ENCODE measurements at places on chromosomes 1 and 21.

DNA sequence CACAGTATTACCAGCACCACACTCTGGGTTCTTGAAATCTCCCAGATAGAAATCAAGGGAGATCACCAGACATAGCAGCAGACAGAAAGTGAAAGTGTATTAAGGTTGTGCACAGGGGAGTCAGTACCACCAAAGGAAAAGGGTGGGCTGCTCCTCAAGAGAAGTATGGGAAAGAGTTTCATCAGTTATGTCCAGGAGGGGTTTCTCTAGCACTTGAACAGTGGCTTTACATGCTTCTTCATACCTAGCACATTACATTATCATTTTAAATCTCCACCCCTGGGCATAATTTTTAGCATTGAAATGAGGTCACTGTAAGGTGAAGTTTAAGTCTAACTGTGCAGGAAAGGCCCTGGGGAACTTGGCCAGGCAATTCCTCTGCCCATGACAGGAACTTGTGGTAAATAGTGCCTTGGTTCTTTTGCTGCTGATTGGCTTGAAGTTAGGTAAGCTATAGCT is 601.0 kb downstream of the NUF2 start:
- no peak for DNase-seq

DNA sequence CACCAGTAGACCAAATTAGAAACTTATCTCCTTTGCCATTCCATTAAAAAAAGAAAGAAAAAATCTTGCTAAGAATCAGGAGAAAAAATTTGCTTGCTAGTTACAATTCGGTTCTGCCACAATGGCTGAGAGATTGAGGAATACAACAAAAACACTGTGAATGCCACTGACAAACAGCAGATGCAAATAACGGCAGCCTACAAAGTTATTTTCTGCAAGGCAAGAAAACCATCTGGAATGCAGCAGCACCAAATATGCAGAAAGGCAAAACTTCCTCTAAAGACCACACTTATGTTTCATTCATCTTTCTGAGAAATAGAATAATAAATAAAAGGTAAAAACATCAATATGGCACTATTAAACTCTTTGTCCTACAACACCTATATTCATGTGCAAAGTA is 75.7 kb downstream of the ENAH start:
- DNase-seq = no peak

GRCh38 chr1:66648901-66649595 is 103.2 kb upstream of the DYNLT5 start:
- DNase-seq = no peak

GRCh38 chr1:11831945-11832725 is 15.4 kb downstream of the NPPA start:
- no peak for DNase-seq

GRCh38 chr1:172342584-172343239 is 77.8 kb upstream of the C1orf105 start:
- DNase-seq = no peak

DNA sequence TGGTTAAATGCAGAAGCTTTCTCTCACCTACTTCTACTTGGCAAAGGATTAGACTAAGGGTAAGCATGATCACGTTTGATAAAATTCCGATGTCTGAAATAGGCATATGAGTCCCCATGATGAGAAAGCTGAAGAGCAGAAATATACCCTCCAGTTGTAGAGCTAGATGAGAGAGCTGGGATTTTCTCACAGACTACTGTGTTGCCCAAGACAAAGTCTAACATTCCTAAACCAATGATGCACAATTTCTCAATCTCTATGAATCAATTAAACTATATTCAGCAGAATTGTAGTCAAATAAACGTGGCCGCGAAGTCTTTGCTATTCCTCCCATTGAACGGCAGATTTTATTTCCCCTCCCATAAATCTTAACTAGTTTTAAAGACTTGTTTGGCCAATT is 699.2 kb downstream of the KCNT2 start:
- no peak for DNase-seq

- DNase-seq = no peak
Observed at GRCh38 chr1:7050751-7051665, 265.8 kb downstream of the CAMTA1 start.

DNA sequence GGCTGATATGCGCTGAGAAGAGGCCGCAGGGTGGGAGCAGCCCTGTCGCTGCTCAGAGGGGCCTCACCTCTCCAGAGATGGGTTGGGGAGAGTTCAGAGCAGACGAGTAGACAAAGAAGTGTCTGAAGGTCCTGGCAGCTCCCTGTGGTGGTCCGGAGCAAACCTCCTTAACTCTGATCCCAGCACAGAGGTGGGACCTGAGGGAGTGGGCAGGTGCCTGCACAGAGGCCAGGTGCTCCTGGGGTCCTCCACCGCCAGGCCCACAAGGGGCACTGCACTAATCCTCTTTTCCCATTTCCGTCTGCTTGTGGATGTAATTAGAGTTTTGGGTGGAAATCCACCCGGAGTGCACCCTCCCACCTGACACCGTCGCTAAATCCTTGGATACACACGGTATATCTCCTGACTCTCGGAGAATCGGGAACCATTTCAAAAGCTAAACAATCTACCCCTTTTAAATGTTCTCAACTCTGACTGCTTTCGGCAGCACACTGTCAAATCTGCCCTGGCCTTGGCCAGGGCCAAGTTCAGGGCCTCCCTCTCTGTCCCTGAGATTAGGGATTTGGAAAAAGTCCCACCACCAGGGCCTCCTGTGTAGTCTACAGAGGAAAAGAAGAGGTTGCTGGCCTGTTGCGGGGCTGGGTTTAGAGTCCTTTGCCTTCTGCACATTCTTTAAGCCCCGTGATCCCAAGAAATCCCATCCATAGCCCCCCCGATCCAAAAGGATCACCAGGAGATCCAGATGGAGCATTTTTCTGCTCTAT is 22.4 kb downstream of the CASZ1 start:
- no peak for DNase-seq

DNA sequence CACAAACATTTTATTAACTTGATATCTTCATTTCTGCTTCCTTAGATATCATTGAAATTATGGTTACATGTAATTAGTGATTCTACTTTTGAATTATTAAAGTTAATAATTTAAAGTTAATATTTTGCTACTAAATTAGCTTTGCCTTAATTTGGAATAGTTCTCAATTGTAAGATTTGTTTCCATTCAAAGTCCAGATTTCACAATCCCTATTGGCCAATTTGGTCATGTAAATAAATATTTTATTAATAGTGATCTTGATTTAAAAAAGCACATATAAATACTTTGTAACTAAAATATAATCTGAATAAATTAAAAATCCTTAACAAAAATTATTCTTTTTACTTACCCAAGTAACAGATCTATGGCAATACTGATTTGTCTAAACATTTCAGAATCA is 1558.6 kb downstream of the NCAM2 start:
- no peak for DNase-seq

DNA sequence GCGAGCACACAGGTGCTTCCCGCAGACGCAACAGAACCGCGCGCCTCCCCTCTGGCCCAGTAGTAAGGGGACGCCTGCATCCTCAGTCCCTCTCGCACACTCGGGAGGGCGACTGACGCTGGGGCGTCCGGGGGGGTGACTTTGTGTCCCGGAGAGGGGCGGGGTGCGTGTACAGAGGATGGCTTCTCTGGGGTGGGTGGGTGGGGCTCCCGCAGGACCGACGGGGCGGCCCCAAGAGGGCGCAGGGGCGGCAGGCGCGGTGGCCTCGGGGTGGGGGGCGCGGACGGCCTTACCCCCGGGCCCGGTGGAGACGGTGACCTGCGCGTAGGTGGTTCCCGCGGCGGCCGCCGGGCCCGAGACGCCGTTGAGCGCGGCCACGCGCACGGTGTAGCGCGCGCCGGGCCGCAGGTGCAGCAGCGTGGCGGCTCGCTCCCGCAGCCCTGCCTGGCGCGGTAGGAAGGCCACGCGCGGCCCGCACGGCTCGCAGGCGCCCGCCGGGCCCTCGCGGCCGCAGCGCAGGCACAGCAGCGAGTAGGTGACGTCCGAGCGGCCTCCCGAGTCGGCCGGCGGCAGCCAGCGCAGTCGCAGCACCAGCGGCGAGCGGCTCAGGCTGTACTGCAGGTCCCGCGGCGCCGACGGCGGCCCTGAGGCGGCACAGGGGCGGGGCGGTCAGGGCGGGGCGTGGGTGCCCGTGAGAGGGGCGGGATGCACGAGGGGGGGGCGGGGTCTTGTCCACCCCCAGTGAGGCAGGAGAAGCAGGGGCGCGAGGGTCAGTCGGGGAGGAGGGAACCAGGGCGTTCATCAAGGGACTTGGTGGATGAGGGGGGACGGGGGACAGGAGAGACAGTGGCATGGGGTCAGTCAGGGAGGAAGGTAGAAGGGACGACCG is 12.1 kb downstream of the EPHA10 start:
- no peak for DNase-seq

DNA sequence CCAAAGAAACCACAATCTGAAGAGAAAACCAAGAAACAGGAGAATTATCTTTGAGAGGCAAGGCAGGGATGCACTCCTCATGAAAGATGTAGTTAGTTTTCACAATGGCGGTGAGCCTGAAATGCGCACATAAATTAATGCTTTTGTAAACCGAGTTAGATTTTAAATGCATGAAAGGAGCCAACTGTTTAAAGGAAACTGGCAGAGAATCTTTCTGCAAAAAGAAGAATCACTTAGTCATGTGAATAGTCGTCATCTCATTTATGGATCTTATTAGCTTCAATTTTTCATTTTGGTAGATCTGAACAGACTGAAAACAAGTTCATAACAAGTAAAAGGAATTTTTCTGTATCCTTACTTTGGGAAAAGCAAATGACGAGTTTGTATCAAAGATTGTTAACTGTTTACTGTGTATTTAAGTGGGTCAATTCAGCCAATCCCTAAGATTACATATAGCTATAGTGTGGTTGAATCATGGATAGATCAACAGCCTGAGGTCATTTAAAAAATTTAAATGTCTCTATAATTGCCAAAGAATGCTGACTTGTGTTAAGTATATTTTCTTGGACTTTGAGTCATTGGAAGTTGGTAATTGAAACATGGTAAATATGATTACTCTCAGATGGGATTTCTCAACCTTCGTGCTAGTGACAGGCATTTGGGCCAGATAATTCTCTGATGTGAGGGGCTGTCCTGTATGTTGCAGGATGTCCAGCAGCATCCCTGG is 226.6 kb upstream of the KAZN start:
- DNase-seq = no peak

- DNase-seq = no peak
Observed at GRCh38 chr1:42691157-42691498, 8.9 kb downstream of the YBX1 start.

DNA sequence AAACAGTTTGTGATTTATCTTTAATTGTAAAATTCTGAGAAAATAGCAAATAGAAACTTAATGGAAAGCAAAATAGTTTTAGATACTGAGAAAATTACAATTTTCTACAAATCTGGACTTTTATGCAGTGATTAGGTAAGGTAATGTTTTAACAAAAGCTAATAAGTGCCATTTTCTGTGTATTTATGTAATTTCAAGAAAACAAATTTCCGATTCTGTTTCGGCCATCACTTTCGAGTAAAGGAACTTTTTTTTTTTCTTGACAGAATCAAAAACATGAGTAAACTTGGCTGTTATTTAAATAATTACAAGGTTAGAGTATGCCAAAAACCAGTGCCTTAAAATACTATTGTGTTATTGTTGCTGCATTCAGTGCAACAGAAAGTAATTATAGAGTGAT is 280.4 kb upstream of the C1orf105 start:
- DNase-seq = no peak

DNA sequence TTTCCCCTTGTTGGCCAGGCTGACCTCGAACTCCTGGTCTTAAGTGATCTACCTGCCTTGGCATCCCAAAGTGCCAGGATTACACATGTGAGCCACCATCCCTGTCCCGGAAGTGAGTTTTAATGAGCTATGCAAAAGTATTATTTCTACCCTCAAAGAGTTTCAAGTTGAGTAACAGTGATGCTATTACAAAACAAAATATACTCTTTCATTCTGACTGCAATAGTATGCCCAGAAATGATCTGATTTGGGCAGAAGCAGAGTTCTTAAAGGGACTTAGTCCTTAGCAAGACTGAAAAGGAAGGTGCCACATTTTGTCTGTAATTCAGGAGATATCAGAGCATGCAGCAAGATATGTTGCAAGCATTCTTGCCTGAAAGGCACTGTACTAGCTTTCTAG is 375.4 kb downstream of the NUF2 start:
- no peak for DNase-seq

DNA sequence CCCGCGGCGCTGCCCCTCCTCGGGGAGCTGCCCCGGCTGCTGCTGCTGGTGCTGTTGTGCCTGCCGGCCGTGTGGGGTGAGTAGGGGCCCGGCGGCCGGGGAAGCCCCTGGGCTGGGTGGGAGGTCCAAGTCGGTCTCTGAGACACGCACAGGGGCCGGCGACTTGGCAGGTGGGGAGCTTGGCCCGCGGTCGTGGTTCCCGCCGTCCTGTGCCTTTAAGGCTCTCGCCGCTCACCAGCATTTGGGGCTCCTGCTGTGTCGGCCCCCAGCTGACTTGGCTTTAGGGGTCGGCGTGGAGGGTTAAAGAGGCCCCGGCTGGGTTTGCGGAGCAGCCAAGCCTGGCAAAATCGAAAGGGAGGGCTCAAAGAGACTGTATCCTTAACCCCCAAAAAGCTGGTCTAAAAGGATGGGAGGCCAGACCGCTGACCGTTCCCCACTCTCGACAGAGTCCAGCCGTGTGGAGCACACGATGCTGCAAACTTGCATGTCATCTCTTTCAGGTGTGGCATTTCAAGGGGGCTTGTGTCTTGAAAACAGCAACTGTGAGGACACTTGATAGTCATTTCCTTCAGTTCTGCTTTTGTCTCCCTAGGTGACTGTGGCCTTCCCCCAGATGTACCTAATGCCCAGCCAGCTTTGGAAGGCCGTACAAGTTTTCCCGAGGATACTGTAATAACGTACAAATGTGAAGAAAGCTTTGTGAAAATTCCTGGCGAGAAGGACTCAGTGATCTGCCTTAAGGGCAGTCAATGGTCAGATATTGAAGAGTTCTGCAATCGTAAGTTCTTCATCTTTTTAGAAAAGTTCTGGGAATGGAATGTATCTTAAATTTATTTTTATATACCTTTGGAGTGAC is 540 bp downstream of the CD55 start:
- peak; percentile 31 for DNase-seq

All from hematopoietic multipotent progenitor cell treated with erythropoietin and hydrocortisone succinate and interleukin-3 and kit ligand, for 8 days (in vitro differentiated cells).